Stimulated activated CD4-positive, alpha-beta T cell treated with anti-CD3 and anti-CD28 coated beads, Interleukin-1b, Interleukin-23, amount 100 ng/mL, for 24 hours (primary cell): ENCODE measurements at places on chromosomes 16 and 17.
A peak's percentile ranks its signal among the peaks of the same experiment; 100 is the strongest.

- no peak for DNase-seq
These were observed 47.1 kb downstream of the VAC14 start for GRCh38 chr16:70753694-70754325.

GRCh38 chr16:70345840-70346239 lies 863 bp upstream of the DDX19A start:
- DNase-seq = no peak

DNA sequence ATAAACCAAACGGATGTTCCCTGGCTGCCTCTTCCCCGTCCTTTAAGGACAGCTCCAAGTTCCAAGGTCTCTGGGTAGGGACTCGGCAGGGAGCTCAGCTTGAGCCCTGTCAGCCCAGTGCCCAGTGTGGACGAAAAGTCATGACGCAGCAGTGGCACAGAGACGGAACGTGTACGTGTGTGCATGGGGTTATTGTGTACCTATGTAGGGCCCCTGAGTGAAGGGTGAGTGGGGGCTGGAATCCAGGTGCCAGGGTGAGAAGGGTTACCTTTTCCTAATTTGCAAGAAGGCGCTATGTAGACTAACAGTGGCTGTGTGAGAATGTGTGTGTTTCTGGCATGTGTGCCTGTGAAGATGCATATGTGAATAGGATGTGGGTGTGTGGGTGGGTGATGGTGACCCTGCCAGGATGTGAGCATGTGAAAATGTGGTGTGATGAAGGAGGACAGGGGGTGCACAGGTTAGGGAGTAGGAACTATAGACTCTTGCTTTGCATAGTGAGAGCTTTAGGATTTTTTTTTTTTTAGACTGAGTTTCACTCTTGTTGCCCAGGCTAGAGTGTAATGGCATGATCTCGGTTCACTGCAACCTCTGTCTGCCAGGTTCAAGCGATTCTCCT lies 6.0 kb downstream of the SCN4A start:
- DNase-seq = no peak

GRCh38 chr16:13377143-13377542 lies 475.7 kb downstream of the SHISA9 start:
- DNase-seq = no peak

DNA sequence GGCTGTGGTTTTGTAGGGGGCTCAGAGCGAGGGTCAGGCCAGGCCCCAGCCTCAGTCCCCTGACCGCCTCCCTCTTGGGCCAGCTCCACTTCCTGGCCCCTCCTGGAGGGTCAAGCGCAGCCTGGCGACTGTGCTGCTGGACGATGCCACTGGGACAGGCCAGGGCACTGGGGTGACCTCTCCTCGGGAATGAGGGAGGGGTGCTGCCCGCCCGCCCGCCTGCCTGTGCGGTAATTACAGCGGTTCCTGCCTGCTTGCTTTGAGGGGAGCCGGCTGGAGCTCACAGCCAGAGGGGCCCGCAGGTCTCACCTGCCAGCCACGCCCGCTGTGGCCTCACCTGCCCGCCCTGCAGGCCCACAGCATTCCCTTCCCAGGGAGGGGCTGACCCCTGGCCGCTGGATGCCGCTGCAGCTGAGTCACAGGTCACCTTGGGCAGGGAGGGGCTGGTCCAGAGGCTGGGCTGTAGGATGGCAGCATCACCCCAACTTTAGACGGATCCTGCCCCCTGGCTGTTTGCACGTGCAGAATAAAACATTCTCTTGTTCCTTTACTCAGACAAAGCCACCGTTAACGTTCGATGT lies 76.7 kb upstream of the CBX4 start:
- DNase-seq = no peak

DNA sequence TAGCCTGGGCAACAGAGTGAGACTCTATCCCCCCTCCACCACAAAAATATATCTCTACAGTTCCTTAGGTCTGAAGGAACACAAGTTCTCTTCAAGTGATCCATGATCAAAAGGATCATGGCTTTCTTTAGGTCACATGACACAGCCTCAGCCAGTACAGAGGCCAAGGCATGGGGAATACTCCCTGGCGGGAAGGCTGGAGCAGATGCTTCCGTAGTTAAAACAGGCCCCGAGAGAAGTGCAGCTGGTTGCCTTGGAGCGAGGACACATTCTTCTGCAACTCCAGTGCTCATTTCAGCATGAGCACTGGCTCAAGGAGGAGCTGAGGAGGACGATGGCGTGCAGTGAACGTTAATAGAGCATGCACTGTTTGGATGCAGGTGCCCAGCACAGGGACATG lies 13.5 kb downstream of the CDIP1 start:
- DNase-seq = no peak

GRCh38 chr17:2385240-2386210 lies 15.3 kb downstream of the MNT start:
- no peak for DNase-seq

GRCh38 chr16:68064791-68065365 lies 20.3 kb upstream of the NFATC3 start:
- DNase-seq = peak; percentile 61

GRCh38 chr17:81396722-81397313 lies 1.6 kb downstream of the BAHCC1 start:
- no peak for DNase-seq

GRCh38 chr17:17416007-17416399 lies 60.8 kb upstream of the MED9 start:
- DNase-seq = no peak

DNA sequence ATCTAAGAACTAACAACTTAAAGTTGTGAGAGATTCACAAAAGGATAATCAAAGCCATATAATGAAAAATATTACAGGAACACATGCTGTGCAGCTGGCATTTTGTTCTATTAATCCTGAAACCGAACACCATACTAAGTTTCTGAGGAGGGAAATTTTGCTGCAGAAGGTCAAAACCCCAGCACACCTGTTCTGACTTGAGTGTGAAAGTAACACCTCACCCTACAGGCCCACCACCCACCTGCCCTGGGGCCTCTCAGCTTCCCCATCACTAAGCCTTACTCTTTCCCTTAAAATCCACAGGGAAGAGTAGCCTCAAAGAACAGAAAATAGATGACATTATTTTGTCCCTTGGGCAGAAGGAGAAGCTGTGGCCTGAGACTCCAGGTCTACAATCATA lies 44.8 kb downstream of the STAT5A start:
- no peak for DNase-seq

GRCh38 chr16:25109643-25110042 lies 1.9 kb upstream of the LCMT1 start:
- DNase-seq = no peak

DNA sequence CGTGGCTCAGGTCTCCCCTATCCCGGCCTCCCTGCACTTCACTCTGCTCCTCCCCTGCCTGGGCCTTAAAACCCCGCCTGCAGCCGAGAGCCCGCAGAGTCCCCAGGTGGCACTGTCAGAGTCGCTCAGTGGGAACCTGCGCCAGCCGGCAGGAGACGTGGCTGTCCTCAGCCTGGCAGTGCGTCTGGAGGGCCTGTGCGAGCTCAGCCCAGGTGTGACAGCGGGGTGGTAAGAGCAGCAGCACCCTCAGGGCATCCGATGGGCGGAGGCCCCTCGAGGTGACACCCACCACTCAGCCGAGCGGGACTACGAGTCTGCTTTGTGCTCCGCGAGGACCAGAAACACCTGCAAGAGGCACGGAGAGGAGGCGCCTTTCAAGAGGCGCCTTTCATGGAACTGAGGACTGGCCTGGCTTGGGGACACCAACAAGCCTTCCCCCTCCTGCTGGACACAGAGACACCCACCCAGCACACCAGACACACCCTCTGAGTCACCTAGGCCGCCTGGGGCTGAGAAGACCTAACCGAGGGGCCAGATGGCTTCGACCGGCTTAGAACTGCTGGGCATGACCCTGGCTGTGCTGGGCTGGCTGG lies at the start of gene CLDN9:
Gene CLDN9, plus strand, starts transcription at position 96 of the 593 bp plus-strand sequence. Its CDS starts 440 bp downstream, at position 536.
- DNase-seq = no peak

- DNase-seq = no peak
These were observed 34.6 kb upstream of the TOX3 start for GRCh38 chr16:52581530-52581929.

GRCh38 chr17:42153919-42154742 lies 658 bp downstream of the RAB5C start:
- DNase-seq = no peak

DNA sequence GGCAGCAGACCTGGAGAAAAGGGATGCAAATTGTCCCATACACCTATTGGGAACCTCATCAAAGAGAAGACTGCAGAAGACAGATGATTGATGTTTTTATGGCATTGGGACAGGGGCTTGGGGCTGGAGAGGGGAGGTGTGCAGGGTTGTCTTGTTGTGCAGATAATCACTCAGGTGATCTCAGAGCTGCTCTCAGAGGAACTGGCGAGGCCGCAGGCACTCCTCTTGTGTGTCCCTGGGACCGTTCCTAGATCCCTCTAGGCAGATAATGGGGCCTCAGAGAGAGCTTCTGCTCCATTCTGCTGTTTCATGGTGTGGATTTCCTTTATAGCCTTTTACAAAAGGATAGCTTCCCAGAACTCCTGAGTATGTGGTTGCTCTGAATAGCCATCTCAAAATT lies 1.6 kb downstream of the RNF213 start:
- no peak for DNase-seq

- DNase-seq = no peak
These were observed 2.6 kb downstream of the KIFC3 start for GRCh38 chr16:57799600-57800199.

DNA sequence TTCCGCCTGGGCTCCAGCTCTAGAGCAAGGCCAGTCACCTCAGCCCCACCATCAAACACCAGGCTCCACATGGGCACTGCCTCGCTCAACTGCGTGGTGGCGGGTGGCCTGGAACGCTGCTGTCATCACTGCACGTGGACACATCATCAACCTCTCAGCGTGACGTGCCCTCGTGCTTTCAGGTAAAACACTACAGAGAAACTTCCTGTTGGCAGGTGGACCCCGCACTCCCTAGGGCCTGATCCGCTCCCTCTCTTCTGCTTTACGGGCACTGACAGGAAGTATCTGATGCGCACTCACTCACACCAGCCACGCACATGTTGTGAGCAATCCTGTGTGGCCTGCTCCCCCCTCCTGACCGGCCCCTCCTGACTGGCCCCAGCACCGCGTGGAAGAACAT lies 87.4 kb downstream of the ANKRD11 start:
- no peak for DNase-seq

DNA sequence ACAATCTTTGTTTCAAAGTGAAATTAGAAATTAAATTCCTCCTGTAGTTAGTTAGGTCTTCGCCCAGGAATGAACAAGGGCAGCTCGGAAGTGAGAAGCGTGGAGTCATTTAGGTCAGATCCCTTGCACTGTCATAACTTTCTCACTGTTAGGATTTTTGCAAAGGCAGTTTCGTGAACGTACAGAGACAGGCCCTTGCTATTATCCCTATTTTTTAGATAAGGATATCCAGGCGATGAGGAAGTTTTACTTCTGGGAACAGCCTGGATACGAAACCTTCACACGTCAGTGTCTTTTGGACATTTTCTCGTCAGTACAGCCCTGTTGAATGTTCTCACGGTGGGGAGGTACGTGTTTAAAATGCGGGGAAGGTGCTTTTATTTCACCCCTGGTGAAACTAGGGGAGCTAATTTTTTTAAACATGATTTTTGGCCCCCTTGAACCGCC lies 318 bp upstream of the RBL2 start:
- DNase-seq = no peak

DNA sequence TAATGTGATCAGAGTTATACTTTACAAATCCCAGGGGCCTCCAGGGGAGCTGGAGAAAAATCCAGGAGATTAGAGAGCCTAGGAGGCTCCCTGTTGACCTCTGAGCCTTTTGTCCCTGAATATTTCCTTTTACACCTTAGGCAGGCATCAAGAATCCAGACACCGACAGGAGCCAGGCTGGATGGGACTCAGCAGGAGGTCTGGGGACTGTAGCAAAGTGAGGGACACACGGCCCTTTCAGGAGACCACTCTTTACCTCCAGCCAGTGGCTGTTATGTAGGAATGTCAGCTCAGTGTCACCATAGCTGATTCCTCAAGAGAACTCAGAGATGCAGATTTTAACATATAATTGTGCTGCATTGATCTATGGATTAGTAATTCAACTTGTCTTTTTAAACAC lies 198.4 kb downstream of the SHISA9 start:
- DNase-seq = no peak

DNA sequence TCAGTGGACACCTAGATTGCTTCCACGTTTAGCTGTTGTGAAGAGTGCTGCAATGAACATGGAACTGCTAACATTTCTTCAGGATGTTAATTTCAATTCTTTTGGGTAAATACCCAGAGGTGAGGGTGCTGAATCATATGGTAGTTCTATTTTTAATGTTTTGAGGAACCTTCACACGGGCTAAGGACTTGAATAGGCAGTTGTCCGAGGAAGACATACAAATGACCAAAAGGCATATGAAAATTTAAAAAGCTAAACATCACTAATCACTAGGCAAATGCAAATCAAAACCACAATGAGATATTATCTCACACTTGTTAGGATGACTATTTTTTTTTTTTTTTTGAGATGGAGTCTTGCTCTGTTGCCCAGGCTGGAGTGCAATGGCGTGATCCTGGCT lies 173.3 kb downstream of the PRKCB start:
- DNase-seq = no peak

DNA sequence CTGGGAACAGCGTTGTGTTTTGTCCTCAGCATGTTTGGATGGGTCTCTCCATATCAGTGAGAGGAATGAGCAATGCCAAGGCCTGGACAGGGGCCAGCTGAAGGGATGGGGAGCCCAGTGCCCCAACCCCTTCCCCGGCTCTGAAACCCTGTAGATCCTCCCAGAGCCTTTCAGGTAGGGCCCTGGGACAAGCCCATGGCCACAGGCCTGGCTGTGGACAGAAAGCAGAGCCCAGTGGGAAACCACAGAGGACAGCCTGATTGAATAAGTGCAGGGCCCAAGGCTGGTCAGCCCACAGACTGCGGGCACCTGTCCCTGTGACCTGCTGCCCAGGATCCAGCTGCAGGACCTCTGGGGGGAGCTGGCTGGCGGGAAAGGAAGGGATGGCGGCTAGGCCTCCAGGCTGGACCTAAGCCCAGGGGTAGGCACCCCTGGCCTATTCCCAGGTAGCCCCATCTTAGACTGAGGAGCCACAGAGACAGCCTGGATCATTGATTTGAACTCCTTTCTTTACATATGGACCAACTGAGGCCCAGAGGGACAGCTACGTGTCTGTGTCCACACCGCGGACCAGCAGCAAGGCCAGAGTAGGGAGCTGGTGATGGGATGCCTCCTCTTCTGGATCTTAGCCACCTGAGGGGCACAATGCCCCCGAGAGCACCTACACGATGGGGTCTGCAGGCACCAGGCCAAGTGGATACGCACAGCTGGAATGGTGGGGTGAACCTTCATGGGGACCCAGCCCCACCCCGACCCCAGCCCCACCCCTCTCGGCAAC lies 1.3 kb downstream of the CCDC102A start:
- DNase-seq = no peak

GRCh38 chr16:57419506-57419905 lies 14.9 kb downstream of the CCL17 start:
- DNase-seq = no peak

DNA sequence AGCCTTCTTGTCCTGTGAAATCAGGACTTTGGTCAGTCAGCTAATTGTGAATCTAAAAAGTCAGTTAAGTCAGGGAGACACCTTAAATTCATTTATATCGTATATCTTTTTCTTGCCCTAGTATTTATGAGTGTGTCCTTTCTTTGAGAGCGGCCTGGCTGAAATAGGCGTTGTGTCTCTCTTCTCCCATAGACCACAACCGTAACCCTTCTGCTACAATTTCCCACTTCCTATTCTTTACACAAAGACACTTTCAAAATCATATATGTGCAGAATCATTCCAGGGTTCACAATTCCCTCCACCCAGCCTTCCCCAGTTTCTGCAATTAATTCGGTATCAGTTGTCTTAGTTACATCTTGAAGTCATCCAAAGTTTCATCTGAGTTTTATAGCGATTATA lies 14.0 kb upstream of the COTL1 start:
- DNase-seq = no peak
